ENCODE measurements at places on chromosomes 2 and 18.

DNA sequence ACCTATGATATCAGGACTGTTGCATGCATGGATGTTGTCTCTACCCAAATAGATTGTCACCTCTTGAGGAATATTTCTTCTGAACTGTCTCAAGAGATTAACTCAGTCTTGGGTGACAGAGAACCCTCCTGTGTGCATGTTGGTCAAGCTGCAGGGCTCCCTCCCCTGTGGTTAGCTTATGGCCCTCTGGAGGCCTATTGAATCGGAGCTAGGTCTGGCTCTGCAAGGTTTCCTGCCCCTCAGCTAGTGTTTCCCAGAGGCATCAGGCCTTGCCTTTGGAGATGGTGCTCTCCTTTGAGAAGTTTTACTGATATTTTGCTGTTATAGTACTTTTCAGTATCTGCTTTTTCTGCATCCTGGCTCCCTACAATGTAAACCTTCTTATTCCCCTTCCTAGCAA is 769.2 kb upstream of the FAM98A start:
- ATAC-seq = no peak

DNA sequence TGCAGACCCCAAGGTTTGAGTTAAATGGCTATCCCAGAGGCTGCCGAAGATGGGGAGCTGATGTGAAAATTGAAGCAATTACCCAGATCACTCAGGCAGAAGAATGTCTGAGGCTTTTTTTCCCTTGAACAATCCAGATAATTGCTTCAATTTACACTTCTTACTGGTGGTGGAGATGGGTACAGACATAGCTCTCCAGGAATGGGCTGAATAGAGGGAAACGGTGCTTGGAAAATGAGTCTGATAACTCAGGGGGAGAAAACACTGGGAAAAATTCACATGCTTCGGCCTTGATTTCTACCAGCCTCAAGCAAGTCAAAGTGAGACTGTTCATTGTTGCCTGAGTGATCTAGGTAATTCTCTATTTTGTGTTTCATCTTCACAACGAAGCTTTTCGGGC is 9.5 kb upstream of the KIF5C start:
- ATAC-seq = no peak

- no peak for ATAC-seq
Observed at GRCh38 chr2:75390169-75390568, 170.6 kb downstream of the EVA1A start.

DNA sequence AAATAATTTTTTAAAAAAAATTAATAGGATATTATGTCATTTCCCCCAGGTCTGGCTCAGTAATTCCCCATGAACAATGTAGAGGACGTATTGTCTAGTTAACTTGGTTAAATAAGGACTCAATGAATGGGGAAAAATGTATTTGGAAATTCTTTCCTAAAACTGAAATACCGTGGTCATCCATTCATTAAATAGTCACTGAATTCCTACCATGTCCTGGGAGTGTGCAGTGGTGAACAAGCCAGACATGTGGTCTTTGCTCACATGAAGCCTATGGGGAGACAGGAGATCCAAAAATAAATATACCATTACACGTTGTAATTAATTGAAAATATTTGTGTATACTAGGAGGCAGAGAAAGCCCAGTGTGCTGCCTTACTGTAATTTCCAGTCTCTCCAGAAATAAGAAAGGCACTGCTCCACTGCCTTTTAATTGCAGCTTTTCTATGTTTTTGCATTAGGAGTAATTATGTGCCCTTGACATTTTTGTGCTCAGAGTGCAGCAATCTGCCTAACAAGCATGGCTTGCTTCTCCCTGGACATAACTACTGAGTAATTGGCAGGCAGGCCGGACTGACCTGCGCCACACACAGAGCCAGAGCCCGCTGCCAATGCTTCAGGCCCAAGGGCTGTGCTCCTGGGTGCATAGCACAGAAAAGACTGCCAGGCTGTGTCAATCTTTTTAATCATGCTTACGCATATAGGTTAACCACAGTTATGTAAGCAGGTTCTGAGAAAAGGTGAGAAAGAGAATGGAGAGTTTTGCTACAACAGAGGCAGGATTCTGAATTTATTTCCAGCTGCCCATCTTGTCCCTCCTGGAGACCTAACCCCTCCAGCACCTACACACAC is 22.2 kb upstream of the TTC39C start:
- peak; percentile 48 for ATAC-seq

- ATAC-seq = no peak
Observed at GRCh38 chr2:195902857-195903256, 165.8 kb downstream of the DNAH7 start.

- ATAC-seq = no peak
Observed at GRCh38 chr2:147197754-147198483, 646.9 kb upstream of the ACVR2A start.

DNA sequence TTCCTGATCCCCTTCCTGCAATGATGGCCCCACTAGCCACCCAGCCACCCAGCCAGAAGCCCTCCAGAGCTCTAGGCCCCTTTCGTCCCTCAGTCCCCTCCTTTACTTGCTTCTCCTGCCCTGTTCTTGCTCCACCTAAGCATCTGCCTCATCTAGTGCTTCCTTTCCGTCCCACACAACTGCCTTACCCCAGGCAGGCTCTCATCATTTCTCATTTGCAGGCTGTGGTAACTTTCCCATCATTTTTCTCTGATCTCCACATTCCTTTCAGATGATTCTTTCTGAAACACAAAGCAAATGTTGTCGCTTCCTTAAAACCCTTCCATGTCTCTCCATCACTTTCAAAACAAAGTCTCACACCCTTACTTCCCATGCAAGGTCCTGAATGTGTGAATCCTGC is 459.8 kb downstream of the METTL4 start:
- ATAC-seq = no peak

DNA sequence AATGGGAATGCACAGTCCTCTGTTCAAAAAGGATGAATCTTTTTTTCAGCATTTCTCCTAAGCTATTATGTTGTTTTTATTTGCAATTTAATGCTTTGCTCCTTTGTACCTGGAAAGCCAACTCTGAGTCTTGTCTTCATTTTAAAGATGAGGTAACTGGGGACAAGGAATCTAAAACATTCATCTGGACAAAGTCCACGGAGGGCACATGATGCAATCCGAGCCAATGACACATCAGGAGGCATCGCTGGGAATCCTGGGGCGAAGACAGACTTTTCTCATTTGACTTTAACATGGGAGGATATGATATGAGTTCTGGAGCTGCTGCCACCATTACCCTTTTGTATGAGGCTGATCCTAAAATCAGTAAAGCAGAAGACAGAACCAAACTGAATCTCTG is 116.5 kb upstream of the REG3G start:
- ATAC-seq = no peak

GRCh38 chr2:178484245-178485041 is 4.2 kb downstream of the PLEKHA3 start:
- ATAC-seq = no peak

GRCh38 chr18:34976123-34976522 is 65.1 kb upstream of the MAPRE2 start:
- ATAC-seq = no peak

DNA sequence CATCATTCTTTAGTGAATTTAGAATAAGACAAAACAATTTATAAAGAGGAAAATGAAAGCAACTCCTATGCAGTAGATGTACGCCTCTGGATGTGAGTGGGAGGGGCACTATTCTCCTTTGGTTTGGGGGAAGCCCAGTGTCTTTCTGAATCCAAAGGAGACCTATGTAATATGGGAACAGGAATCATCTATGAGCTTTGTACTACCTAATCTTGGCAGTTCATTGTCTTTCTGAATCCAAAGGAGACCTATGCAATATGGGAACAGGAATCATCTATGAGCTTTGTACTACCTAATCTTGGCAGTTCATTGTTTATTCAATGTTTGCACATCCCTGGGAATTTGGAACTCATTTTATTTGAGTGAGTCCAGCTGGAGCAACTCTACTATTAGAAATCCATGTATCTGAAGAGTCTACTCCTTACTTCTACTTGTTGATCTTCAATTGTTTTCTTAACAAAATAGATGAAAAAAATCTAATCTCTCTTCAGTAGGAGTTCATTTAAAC is 401.1 kb upstream of the LRATD1 start:
- ATAC-seq = no peak

DNA sequence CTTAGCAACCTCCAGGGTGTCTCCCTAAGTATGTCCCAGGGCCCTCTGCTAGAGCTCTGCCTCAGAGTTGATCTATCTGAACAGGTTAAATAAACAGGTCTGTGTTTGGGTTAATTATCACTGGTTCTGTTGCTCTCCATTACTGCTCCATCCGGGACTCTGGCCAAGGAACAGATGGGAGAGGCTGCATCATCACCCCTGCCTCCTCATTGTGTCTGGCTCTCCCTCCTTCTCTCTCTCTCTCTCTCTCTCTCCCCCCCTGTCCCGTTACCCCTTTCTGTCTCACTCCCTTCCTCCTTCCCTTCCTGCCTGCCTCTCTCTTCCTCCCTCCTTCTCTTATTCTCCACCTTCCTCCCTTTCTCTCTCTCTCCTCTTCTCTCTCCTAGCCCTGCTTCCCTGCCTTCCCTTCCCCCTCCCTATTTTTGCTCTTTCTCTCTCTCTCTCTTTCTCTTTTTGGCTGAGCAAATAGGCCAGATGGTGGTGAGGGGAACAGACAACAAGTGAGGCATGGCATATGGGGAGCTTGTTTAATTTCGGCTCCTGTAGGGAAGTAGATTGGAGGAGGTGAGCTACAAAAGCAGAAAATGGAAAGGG is 62.1 kb downstream of the SETBP1 start:
- ATAC-seq = no peak

DNA sequence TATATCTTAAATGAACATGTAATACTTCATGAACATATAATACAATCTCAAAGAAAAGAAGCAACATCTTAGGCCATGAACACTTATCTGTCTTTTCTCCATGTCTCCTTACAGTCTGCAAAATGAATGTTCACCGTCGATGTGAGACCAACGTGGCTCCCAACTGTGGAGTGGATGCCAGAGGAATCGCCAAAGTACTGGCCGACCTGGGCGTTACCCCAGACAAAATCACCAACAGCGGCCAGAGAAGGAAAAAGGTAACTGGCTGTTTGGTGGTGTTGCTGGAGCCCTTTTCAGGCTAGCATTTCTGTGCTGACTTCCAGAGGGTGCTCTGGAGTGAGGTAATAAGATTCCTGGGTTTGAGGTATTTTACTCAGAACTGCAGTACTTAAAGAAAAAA is 295.9 kb upstream of the EPAS1 start:
- no peak for ATAC-seq

DNA sequence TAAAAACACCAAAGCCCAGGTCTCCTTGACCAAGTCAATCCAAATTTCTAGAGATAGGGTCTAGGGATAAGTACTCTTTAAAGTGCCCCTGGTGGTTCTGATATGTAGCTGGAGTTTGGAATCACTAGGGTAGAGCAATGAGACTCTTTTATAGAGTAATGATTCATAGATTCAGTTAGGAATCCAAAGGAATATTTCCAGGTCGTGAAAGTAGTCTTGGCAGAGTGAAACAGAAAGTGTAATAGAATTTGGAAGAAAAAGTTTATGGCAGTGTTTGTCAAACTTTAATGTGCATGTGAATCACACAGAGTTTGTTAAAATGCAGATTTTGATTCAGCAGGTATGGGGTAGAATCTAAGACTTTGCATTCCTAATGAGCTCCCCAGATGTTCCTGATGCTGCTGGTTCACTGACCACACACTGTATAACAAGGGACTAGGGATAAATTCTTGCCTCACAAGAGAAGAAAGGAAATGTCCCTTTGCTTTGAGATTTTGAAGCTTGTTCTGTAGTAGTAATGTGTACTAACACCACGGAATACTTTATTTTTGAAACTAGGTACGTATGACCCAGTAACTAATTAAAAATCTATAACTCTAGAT is 1.8 kb downstream of the UPP2 start:
- ATAC-seq = no peak

DNA sequence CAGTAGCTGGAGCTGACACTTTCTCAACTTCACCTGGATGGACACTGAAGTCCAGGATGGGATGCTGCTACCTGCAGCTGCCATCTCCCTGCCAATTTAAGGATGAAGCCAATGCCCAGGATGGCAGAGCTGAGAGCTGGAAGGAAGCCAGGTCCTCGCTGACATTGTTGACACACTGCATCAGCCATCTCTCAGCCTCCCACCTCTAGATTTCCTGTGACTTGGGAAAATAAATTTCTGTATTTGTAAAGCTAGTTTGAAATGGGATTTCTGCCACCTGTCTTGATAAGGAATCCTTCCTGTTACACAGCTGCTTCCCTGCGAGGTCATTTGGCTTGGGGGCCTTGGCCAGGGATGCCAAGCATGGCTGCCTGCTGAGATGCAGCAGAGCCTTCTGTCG is 43.5 kb downstream of the KCTD1 start:
- ATAC-seq = no peak

- ATAC-seq = no peak
Observed at GRCh38 chr2:233152541-233152940, 92.4 kb downstream of the INPP5D start.

GRCh38 chr2:98505971-98506664 is 61.5 kb downstream of the INPP4A start:
- ATAC-seq = no peak

- ATAC-seq = no peak
Observed at GRCh38 chr2:75047992-75048625, 89.7 kb downstream of the POLE4 start.

- ATAC-seq = no peak
Observed at GRCh38 chr2:124035001-124035400, 9.9 kb downstream of the CNTNAP5 start.

DNA sequence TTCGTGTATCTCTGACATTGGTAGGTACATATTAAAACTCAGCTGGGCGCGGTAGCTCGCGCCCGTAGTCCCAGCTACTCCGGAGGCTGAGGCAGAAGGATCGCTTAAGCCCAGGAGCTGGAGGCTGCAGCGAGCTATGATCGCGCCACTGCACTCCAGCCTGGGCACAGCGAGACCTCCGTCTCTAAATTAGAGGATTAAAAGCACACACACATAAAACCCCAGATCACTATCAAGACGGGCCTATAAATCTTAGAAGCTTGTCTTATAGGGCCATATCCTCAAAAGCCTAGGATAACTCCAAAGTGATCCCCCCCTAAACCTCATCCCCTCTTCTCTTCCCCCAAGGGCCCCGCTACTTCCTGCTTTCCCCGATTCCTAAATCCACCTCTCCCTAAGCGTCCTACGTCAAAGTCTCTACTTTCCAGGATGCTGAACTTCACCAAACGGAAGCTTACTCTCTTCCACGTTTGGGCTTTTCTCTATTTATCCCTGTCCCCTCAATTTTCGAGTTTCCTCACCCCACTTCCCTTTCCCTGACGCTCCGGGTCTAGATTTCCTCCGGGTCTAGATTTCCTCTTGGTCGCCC is 707 bp downstream of the KRCC1 start:
- ATAC-seq = no peak

GRCh38 chr2:60294901-60295635 is 258.4 kb downstream of the BCL11A start:
- no peak for ATAC-seq

- ATAC-seq = no peak
Observed at GRCh38 chr2:148725564-148725963, 81.0 kb downstream of the EPC2 start.

DNA sequence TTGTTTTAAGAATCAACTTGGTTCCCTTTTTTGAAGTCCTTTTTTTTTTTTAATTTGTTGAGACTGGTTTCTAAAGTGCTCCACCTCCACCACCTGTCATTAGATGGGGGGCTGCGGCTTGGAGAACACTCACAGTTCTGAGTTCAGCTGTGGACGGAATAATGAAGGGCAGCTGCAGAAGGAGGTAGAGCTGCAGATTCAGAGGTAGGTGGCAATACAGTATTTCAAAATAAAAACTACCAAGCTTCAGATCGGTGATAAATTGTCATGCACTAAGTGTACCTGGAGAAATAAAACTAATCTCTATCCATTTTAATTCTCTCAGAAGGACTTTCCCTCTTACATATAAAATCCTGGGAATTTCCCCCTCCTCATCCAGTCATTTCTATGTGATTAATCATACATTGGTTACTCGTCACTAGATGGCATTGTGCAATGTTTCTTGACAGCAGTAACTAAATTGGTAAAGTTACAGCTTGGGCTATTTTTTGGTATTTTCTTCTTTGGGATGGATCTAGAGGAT is 81.1 kb upstream of the SLC39A10 start:
- ATAC-seq = peak; percentile 84

Measured in stimulated activated memory B cell treated with anti-CD40 and anti-IgM and Interleukin-4, amounts not matched to agents 10 μg/mL and 1 μg/mL and 100 μg/mL, for 72 hours (primary cell).